ENCODE measurements at places on chromosomes 5 and 9.

DNA sequence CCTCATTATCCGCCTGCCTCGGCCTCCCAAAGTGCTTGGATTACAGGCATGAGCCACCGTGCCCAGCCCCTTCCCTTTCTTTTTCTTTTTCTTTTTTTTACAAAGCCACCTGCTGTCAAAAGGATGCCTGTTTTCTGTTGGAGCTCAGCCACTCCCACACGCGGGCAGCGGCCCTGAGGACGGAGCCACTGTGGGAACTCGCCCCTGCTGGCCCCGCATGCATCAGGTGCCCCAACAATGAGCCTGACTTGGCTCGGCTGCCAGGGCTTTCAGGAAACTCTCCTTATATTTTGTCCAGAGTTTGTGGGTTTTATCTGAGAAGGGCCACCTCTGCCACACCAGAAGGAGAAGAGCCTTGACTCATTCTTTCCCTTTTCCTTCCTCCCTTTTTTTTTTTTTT, 37.1 kb upstream of the LRRC14B start:
- no peak for DNase-seq

- DNase-seq: no peak
Measured at GRCh38 chr9:127142291-127142690, 19.9 kb upstream of the ANGPTL2 start.

DNA sequence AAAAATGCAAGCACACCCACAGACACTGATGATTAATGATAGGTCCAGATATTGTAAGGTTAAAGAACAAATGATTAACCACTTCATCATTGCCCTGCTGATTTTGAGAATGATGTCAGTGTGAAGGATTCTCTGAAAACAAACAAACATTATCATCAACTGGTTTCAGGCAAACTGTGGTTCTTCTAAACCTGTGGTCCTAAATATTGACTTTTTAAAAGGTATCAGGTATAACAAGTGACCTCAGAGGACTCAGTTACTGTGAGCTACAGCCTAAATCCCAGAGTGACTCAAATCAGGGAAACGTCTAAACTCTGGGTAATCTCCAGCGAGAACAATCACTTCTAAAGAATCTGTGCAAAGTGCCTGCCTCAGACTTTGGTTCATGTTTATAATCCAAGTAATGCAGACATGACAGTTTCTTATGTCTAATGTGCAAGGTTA, 172.3 kb upstream of the CDH6 start:
- no peak for DNase-seq

GRCh38 chr9:69658987-69659675, 13.0 kb downstream of the APBA1 start:
- no peak for DNase-seq

- DNase-seq: no peak
Measured at GRCh38 chr5:136909906-136910305, 544.6 kb upstream of the TRPC7 start.

DNA sequence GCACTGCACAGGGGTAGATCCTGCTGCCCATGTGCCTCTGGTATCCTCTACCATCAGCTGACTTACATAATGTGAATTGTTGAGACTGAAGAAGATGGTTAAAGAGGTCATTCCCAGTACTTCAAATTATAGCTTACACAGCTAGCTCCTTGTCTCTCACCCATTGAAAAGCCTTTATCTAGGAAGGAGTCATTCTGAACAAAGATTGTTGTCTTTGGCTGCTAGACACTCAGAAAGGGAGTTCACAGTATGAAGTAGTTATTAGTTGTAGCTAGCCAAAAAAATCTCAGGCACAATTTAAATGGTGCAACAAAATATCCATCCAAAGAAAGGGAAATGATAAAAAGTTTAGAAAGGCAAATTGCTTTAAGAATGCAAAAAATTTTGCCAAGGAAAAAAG, 102.0 kb upstream of the NREP start:
- no peak for DNase-seq

GRCh38 chr5:148697180-148697808, 43.0 kb upstream of the HTR4 start:
- no peak for DNase-seq

DNA sequence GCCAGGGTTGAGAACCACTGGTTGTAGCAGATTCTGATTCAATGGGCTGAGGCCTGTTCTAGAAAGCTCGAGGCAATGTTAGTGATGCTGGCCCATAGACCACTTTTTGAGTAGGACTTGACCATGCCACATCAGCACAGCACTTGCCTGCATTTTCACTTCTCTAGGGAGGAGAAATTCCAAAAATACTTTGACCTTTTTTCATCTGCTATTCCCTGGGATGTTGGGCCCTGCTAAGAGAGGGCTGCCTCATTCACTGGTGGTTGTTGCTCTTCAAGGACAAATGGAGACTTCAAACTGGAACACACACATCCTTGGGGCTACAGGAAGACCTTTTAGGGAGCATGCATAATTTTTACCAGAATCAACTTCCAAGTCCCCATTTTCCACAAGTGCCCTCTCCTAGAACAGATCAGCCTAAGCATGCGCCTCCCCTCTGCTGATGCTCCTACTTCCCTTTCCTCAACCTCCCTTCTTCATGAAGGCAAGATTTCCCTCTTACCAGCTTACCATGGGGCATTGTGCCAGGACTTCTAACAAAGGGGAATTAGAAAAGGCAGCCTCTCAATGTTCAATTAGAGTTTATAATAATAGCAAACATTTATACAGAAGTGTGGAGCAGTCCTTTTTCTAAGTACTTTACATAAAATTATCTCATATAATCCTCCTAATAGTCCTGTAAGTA, 12.7 kb upstream of the TGFBI start:
- DNase-seq: no peak

DNA sequence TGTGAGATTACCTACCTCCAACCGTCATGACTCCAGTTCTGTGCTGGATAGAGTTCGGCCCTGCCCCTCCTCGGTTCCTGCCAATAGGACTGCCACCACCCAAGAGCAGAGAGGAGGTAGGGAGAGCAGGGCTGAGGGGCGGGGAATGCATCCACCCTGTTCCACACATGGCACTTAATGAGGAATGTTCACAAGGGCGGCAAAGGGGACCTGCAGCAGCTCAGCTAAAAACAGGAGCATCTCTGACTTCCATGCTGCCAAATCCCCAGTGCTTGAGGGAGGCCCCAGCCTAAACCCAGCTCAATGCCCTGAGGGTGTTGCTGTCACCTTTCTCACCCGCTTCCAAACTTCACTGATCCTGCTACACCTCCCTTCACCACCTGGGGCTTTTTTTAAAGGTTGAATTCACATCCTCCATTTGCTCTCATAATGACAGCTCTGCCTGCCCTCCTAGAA, 7.8 kb upstream of the DELE1 start:
- DNase-seq: peak; percentile 34

DNA sequence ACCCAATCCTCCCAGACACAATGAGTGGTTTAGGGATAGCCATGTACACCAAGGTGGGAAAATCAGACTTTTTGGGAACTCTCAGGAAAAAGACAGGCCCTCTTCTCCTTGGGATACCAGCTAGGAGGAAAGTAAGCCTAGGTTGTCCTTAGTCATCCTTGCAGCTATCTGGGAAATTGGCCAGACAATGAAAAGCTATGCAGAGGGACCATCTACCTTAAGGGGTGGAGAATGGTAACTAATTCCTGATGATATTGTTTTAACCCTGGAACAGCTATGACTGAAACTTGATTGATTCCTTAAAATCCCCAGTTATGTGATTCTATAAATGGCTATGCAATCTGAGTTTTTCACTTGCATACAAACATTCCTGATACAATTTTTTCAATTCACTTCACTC, 88.9 kb upstream of the BNC2 start:
- no peak for DNase-seq

DNA sequence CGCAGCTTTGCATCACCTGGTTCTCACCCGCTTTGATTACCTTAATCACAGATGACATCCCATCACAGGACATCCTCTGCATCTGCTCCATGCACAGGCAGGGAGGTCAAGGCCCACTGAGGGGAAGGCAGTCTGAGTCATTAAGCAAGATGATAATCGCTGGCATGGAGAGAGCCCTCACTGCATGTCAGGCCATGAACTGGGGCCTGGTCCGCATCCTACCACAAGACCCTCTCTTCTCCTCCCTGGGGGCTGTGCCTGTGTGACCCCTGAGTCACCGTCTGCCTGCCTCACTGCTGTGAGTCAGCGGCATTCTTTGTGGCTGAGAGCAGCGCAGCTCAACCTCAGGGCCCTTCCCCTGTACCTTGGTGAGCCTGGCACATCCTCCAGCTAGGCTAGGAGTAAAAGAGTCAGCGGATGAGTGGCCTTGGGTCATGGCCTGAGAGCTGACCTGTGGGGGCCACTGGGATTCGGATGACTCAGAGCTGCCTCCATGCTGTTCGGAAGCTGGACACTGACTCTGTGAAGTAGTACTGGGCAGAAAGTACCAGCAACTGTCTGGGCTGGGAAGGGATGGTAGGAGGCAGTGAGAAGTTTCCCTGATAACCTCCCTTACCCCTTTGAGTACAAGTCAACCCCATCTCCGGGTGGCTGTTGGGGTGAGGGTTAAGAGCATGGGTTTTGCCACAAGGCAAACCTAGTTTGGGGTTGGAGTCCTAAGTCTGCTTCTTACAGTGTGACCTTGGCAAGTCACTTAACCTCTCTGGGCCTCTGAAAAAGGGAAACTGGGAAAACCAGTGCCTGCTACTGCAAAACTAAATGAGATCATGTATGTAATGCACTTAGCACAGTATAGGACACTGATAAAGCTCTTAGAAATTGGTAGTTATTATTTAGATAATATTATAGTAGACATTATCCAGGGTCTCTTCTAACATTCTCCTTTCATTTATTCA, 14.6 kb upstream of the ARSI start:
- DNase-seq: no peak

DNA sequence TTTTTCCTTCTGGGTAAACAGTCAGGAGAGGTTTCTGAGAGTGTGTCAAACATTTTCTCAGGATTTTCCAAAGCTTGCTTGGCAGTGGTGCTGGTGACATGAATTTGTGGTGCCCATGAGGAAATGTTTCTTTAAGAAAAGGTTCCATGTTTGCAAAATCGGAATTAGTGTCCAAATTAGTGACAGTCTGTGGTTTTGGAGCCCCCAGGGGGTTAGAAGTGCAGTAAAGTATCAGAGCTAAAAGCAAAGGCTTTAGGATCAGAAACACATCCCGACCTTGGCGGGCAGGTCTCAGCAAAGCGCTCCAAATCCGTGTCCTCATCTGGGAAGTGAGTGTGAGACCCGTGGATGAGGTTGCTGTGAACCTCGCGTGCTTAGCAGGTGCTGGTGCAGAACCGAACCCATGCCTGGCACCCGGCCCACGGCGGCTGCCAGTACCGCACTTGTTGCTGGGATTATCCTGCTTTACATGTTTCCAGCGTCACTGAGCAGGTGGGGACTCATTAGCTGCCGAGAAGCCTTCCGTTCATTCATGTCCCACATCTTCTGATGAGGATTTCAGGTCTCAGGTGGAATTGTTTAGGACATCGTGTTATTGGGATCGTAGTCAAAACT, 70.8 kb upstream of the COL5A1 start:
- DNase-seq: no peak

GRCh38 chr5:145160679-145161078, 674.5 kb downstream of the PRELID2 start:
- no peak for DNase-seq

- no peak for DNase-seq
Measured at GRCh38 chr9:82511626-82512025, 523.1 kb downstream of the SPATA31D1 start.

GRCh38 chr5:34043099-34043876, at the start of gene C1QTNF3:
Gene C1QTNF3 (minus strand): TSS chr5:34043213. CDS start chr5:34043125, 88 bp downstream.
- no peak for DNase-seq

GRCh38 chr5:109234381-109234780, 175.4 kb downstream of the PJA2 start:
- no peak for DNase-seq

DNA sequence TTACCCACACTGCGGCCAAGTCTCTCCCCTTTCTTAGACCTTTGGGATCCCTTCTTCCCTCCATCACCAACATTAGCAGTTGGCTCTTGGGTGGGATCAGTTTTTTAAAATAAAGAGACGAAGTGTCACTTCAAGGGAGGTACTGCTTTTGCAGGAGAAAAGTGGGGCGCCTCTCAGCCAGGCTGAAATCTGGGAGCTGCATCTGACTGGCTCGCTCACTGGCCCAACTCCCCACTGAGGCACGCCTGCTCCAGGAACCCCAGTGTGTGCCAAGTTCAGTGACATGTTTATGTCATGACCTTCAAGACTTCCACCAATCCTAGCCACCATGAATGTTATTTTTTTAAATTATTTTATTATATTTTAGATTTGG, 130.5 kb downstream of the MVB12B start:
- DNase-seq: no peak

DNA sequence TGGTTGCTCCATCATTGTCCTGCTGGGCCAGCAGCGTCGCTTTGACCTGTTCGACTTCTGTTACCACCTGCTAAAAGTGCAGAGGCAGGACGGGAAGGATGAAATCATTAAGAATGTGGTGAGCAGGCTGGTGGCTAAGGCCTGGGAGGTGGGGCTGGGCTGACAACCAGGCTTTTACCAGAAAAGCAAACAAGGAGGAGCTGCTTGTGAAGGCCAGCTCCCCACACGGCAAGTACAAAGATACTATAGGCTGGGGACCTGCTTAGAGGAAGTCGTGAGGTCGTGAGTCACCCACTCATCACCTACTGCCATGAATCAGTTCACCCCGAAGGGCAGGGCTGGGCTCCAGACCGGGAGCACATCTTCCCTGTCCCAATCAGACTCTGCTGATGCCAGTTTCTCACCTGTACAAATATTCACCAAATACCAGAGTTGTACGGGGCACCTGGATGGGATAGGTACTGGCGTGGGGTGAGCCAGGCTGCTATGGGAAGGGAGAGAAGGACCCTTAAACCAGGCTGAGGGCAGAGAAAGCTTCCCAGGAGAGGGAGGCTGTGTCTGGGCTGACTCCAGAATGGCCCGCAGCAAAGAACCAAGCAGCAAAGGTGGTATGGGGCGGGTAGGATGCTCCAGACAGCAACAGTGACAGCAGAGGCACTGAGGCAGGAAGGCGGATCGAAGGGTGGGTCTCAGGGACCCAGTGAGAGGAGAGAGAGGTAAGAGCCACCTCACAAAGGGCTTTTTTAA, 69.3 kb upstream of the NIPAL4 start:
- no peak for DNase-seq

DNA sequence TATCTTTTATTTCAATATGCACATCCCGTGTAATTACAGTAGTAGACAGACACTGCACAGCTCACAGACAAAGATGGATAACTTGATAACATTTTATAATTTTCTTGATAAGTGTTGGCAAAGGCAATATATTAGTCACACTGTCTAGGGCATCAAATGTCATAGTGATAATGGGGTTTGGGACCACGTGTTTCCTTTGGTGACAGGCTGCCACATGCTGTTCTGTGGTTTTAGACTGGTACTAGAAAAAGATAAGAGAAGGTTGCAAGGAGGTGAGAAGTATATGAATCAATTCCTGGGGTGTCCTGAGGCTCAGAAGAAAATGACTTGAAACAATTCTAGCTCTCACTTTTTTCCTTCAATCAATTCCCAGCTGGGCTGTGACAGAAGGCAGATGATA, 258.8 kb upstream of the CHD1 start:
- no peak for DNase-seq

- DNase-seq: no peak
Measured at GRCh38 chr9:14014744-14015143, 299.2 kb downstream of the NFIB start.

GRCh38 chr9:123689701-123690428, 240.1 kb downstream of the DENND1A start:
- no peak for DNase-seq

- no peak for DNase-seq
Measured at GRCh38 chr5:1111241-1111726, 579 bp downstream of the SLC12A7 start.
